ENCODE measurements at places on chromosomes 6 and 20.
A peak's percentile ranks its signal among the peaks of the same experiment; 100 is the strongest.

- DNase-seq = no peak
Observed at GRCh38 chr20:46253391-46253790, 54.9 kb downstream of the CDH22 start.

GRCh38 chr20:50731930-50732690, 730 bp downstream of the PARD6B start:
- DNase-seq = peak; percentile 1

DNA sequence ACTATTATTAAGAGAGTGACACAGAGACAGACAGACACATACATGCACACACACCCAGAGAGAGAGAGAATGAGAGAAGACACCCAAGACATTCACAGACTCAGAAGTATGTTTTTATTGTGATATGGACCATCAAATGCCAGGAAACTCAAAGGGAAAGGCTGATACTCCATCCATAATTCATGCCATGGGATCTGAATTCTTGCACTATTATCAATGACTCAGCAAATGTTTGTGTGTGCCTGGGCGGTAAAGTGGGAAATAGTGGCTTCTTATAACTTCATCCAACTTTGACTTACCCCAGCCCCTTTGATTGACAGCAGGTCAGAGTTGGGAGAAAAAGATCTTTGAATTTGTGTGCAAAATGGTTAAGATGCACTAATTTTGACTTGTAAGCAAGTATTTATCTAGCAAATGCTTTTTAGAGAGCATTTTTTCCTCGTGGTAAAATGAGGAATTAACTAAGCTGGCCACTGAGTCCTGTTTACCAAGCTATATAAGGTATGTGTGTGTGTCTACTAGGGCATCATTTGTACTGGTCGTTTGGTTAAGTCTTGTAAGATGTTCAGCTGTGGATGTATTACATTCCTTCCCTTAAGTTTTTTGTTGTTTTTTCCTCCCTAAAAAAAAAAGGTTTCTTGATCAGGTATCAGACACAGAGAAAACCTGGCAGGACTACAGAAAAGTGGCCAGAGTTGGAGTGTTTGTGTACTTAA, 3.0 kb upstream of the CCN2 start:
- DNase-seq = no peak

DNA sequence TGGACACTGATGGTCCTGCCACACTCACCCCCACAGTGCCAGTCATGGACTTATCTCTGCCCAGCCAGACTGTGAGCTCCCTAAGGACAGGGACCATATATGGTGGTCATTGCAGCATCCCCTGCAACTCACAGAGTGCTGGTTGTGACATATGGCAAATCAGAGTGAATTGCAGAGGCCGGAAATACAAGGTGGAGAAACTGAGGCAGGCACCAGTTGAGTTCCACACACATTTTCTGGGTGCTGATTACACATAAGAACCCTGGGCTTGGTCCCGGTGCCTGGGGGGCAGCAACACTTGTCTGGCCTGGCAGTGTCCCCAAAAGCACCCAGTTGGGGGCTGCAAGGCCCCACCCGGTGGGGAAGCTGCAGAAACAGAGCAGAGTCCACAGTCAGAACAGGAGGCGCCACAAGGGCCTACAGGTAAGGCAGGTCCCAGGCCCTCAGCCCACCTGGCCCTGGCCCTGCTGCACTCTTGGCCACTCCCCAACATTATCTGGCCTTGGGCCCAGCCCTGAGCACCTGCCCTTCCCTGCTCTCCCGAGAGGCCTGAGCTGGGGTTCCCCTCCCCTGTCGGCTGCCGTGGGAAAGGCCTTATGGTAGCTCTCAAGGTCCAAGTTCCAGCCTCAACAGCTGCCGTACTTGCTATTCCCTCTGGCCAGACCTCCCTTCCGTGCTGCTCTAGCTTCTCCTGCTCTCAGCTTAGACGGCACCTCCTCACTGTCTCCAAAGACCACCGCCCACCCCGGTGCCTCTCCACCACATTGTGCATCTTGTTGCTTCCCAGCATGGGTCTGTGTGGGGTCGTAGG, 140.8 kb upstream of the PTPN1 start:
- DNase-seq = no peak
